ENCODE measurements at places on chromosomes 5 and 9.

DNA sequence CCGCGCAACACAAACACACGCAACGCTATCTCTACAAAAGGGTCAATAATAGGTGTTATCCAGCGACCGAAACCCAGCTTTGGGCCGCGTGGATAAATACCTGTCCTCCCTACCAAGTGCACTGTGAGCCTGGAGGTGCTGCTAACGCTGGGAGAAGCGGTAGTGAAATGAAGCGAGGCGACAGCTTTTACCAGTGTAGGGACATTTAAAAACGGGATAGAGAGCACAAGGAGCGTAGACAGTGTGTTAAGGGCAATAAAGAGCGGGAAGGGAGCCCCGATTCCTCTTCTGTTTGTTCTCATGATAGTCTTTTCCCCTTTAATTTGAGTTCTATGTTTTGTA, 421 bp upstream of the DEPDC1B start:
- peak; percentile 42 for DNase-seq

- DNase-seq, result peak; percentile 84
Observed at GRCh38 chr9:137167747-137168572, 1.9 kb downstream of the LRRC26 start.

- peak; percentile 37 for DNase-seq
Observed at GRCh38 chr5:173888473-173889131, 453 bp downstream of the CPEB4 start.

DNA sequence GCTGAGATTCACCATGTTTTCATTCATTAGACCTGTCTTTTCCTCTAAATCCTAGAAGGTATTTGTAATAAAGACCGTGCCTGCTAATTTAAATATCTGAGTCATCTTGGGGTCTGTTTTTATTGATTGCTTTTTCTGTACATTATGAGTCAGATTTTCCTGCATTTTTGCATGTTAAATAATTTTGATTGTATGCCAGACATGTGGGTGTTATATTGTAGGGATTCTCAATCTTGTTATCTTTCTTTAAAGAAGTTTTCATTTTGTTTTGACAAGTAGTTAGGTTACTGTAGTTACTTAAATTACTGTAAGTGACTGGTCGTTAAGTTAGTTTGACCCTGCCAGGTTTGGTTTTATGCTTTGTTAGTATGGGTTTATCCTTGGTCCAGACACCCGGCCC, 35.1 kb downstream of the EXOSC2 start:
- DNase-seq, result no peak

DNA sequence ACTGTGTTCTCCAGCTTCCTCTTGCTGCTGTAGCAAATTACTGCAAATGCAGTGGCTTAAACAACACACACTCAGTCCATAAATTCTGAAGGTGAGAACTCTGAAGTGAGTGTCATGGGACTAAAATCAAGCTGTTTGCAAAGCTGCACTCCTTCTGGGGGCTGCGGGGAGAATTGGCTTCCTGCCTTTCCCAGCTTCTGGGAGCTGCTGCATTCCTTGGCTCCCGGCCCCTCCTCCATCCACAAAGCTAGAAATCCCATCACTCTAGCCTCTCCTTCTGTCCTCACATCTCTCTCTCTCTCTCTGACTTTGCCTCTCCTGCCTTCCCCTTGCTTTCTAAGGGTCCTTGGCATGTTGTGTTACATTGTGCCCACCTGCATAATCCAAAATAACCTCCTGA, 14.2 kb upstream of the MED10 start:
- no peak for DNase-seq
